ENCODE measurements at places on chromosomes 7 and 10.

DNA sequence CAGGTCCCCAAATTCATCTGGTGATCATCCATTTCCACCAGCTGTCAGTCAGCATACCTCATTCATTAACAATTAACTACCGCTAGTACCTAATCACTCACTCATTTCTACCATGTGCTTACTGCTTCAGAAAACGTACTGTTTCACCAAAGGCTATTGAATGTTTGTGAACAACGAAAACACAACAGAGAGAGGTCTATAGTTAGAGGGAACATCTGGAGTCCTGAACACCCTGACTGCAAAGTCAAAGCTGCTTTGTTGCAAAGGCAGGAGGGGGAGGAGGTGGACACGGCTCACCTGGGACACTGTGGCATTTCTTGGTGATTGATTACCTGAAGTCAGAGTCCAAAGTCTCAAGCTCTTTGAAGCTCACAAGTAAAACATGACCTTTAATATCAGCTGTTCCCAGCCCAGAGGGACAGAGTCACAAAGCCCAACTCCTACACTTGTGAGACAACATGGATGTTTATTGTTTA lies 342.3 kb upstream of the ADARB2 start:
- no peak for DNase-seq

GRCh38 chr7:27101171-27101956 lies 1.1 kb downstream of the HOXA2 start:
- no peak for DNase-seq

GRCh38 chr7:35430547-35431153 lies 176.8 kb upstream of the TBX20 start:
- DNase-seq: no peak

- no peak for DNase-seq
Measured at GRCh38 chr10:71582019-71582418, 137.6 kb downstream of the C10orf105 start.

DNA sequence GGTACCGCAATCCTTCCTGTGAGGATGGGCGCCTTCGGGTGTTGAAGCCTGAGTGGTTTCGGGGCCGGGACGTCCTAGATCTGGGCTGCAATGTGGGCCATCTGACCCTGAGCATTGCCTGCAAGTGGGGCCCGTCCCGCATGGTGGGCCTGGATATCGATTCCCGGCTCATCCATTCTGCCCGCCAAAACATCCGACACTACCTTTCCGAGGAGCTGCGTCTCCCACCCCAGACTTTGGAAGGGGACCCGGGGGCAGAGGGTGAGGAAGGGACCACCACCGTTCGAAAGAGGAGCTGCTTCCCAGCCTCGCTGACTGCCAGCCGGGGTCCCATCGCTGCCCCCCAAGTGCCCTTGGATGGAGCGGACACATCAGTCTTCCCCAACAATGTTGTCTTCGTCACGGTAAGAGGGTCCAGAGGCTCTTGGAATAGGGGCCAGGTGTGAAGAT lies 1.7 kb downstream of the MEPCE start:
- DNase-seq: no peak

DNA sequence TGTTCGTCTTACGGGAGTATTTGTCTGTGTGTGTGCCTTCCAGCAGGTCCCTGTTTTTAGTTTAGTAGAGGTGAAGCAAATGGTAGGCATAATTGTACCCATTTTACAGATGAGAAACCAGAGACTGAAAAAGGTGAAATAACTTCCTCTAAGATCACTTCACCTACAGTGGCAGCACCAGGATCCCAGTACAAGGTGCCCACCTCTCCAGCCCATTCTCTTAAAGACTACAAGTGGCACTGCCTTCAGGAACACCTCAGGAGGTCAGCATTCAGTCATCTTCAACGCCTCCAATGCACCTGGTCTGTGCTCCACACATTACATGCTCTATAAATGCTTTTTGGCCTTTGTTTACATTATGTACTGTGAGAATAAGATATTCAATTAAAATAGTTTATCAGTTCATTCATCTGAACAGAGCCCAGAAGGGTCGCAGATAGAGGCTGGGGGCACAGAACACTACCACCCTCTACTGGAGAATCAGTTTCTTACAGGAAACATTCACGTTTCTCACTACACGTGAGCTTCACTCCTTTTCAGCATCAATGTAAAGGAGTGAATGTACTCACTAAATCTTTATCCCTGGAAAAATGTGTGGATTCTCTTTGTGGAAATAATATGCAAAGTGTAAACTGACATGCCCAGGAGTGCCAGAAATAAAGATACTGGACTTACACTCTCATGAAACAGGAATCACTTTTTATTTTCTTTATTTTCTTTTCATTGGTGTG lies 45.5 kb upstream of the ABLIM1 start:
- DNase-seq: no peak

Data from effector memory CD8-positive, alpha-beta T cell (primary cell).